ENCODE measurements at places on chromosomes 6 and 20. TPM values are rescaled to one million over a fixed set of nuclear protein-coding genes. Genes with fewer than 3 reads are reported as not detected.

- H3K36me3 ChIP-seq = no peaks in the 10 kb centered on the region
- no peak overlapping the region for H3K27ac ChIP-seq
- H3K4me3 ChIP-seq = no peak overlapping the region
- DNase-seq = no peak
These were observed 70.6 kb upstream of the GRIK2 start for GRCh38 chr6:101322921-101323320.

- no peaks in the 10 kb centered on the region for H3K27me3 ChIP-seq
- H3K36me3 ChIP-seq = no peaks in the 10 kb centered on the region
- no peaks in the 10 kb centered on the region for H3K4me1 ChIP-seq
- no peak overlapping the region for H3K27ac ChIP-seq
- H3K4me3 ChIP-seq = no peak overlapping the region
- DNase-seq = no peak
These were observed 177.8 kb downstream of the EDN1 start for GRCh38 chr6:12467706-12468670.

DNA sequence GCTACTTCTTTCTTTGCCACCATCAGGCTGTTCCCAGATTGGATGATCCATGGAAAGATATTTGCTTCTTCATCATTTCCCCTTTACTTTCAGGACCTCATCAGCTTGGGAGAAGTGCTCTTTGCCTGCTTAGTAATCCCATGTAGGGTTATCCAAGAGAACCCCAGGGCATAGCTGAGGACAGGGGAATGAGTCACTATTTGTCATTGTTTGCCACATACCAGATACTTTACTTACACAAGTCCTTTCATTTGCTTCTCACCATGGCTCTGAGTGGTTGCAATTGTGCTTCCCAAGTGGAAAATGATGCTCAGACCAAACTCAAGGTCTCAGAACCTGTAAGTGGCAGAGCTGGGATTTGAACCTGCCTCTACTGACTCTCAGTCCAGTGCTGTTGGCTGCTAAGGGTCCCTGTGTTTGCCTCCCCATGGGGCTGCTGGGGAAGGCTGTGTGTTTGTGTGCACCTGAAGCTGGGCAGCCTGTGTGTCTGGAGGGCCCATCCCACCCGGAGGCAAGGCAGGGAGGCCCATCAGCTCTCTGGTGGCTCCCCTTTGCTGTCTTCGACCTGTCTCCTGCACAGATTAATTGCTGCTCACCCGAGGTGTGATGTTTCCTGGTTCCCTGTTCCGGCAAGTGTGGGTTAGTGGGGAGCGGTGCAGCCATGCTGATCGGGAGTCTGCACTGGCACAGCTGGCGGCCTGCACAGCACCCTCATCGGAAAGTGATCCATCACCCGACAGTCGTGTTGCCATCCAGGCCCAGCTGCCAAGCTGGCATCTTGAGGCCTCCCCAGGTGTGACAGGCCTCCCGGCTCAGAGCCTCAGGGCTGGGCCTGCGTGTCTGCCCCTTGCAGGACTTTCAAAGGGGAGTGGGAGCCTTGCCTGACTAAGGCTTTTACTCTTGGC is 228.8 kb downstream of the DHX35 start:
- H3K36me3 ChIP-seq = no peaks in the 10 kb centered on the region
- no peak overlapping the region for H3K4me3 ChIP-seq
- H3K4me1 ChIP-seq = no peaks in the 10 kb centered on the region
- no peak overlapping the region for H3K27ac ChIP-seq
- no peaks in the 10 kb centered on the region for H3K27me3 ChIP-seq

GRCh38 chr6:37298958-37299357 is 41.0 kb upstream of the TMEM217 start:
- no peaks in the 10 kb centered on the region for H3K27me3 ChIP-seq
- no peak overlapping the region for H3K27ac ChIP-seq
- peaks cover 67% of the 10 kb centered on the region for H3K36me3 ChIP-seq

- H3K4me1 ChIP-seq = no peaks in the 10 kb centered on the region
- H3K4me3 ChIP-seq = no peak overlapping the region
- no peaks in the 10 kb centered on the region for H3K36me3 ChIP-seq
- H3K27ac ChIP-seq = no peak overlapping the region
- DNase-seq = no peak
- H3K27me3 ChIP-seq = no peaks in the 10 kb centered on the region
These were observed 29.8 kb downstream of the APCDD1L start for GRCh38 chr20:58485393-58485792.

DNA sequence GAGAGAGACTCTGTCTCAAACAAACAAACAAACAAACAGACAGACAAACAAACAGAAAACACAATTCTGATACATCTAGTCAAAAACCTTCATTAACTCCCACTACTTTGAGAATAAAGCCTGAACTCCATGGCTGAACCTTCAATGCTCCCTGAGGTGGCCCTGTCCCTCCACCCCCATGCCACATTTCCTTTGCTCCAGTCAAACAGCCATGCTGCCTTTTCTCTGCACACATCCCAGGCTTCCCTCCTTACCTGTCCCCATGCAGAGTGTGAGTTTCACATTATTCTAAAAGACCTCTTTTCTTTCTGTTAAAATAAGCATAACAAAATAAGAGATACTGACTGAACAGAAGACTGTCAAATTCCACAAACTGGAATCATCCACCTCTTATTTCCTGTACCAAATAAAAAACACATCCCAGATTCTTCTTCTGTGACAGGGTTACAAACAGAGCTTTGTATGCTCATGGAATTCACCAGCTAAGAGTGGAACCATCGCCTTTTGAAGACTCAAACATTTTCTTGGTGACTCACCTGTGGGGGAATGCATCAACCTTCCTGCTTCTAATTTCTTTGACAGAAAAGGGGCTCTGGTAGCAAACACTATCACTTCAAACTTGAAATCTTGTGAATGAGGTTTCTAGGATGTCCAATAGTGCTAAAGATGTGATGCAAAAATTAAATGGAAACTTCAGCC is 71.0 kb upstream of the SLC22A16 start:
- DNase-seq = no peak
- no peak overlapping the region for H3K27ac ChIP-seq
- H3K36me3 ChIP-seq = no peaks in the 10 kb centered on the region
- H3K4me3 ChIP-seq = no peak overlapping the region
- H3K27me3 ChIP-seq = no peaks in the 10 kb centered on the region

DNA sequence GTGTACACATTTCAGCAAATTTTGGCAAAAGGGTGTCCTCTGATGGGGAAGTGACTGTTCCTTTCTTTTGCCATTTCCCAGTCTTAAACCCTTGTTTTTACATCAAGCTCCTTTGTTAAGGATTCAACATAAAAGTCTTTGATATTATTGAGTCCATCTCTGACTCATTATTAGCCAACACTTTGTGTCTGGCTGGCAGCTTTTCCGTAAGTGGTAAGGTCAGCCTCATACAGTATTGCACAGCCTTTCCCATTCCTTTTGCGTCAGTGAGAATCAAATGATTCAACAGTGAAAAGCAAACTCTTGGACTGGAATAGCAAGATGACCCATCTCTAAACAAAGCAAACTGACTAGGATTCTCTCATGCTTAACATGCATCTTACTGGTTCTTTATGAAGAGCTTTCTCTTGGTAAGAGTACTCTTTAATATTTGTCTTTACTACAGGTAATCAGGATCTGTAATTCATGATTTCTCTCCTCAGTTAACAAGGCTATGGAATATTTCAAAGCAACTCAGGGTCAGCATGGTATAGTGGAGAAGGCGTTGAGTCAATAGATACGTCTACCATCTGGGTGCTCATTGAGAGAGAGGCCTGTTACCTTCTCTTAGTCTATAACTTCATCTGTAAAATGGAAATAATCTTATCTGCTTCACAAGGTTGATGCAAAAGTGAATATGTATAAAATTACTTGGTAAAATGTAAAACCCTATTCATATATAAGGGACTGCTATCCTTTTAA is 183.6 kb downstream of the PRL start:
- H3K27me3 ChIP-seq = no peaks in the 10 kb centered on the region
- DNase-seq = no peak
- H3K27ac ChIP-seq = no peak overlapping the region

- H3K27me3 ChIP-seq = no peaks in the 10 kb centered on the region
- H3K36me3 ChIP-seq = no peaks in the 10 kb centered on the region
- no peak for DNase-seq
- H3K4me3 ChIP-seq = no peak overlapping the region
- H3K4me1 ChIP-seq = peaks cover 11% of the 10 kb centered on the region
These were observed 42.3 kb upstream of the NR2E1 start for GRCh38 chr6:108123481-108123929.

- H3K4me1 ChIP-seq = no peaks in the 10 kb centered on the region
- H3K27me3 ChIP-seq = no peaks in the 10 kb centered on the region
- no peak overlapping the region for H3K27ac ChIP-seq
- H3K4me3 ChIP-seq = no peak overlapping the region
- H3K36me3 ChIP-seq = no peaks in the 10 kb centered on the region
These were observed 178.8 kb upstream of the AFDN start for GRCh38 chr6:167647737-167648470.

- no peaks in the 10 kb centered on the region for H3K27me3 ChIP-seq
- H3K36me3 ChIP-seq = no peaks in the 10 kb centered on the region
- no peak for DNase-seq
- no peak overlapping the region for H3K27ac ChIP-seq
- H3K4me3 ChIP-seq = no peak overlapping the region
These were observed 298.7 kb upstream of the TCF21 start for GRCh38 chr6:133590196-133590595.

GRCh38 chr6:152142105-152142504 is 334.6 kb downstream of the ESR1 start:
- peaks cover 97% of the 10 kb centered on the region for H3K36me3 ChIP-seq
- no peaks in the 10 kb centered on the region for H3K4me1 ChIP-seq
- H3K27ac ChIP-seq = no peak overlapping the region

- no peaks in the 10 kb centered on the region for H3K4me1 ChIP-seq
- no peak overlapping the region for H3K4me3 ChIP-seq
These were observed 95.5 kb downstream of the EYA2 start for GRCh38 chr20:46990017-46990595.

DNA sequence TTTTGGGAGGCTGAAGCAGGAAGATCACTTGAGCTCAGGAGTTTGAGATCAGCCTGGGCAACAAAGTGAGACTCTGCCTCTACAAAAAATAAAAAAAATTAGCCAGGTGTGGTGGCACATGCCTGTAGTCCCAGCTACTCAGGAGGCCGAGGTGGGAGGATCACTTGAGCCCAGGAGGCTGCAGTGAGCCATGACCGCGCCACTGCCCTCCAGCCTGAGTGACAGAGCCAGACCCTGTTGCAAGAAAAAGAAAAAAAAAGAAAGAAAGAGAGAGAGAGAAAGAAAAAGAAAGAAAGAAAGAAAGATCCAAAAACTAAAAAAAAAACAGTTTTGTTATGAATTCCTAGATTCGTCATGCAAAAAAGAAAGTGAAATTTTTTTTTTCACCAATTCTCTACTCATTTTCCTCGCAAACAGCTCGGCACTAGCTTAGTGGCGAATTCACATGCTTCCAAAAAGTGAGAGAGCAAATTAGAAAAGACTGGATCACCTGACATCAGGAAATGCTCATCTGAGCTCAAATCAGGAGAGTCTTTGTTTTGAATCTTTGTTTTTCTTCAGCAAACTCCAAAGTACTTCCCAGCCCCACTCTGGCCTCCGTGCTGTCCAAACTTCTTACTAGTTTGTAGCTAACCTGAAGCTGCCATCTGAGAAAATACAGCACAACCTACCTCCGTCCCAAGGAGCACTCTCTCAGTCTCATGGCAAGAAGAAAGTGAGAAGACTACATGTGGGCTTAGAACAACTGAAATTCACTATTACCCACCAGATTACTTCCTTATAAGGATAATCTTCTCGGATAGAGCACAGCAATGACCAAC is 27.0 kb downstream of the IPCEF1 start:
- no peak for DNase-seq
- H3K27ac ChIP-seq = no peak overlapping the region

DNA sequence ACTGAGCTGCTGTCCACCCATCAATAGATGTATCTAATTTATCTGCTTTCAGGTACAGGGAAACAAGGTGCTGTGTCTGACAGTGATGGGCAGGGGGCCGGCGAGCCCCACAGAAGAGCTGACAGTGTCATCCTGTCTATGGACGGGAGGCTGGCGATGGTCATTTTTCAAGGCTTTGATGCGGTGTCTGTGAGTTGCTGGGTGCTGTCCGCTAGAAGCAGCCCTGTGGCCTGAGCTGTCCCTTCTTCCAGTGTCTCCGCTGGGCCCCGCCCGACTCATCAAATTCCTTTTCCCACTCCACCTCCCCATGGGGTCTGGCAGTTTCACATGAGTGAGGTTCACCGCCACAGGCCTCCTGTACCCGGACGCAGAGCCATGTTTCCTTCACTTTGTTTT is 161.4 kb upstream of the PMEPA1 start:
- DNase-seq = no peak
- H3K27me3 ChIP-seq = no peaks in the 10 kb centered on the region
- H3K36me3 ChIP-seq = no peaks in the 10 kb centered on the region
- H3K27ac ChIP-seq = no peak overlapping the region
- no peak overlapping the region for H3K4me3 ChIP-seq

- H3K36me3 ChIP-seq = no peaks in the 10 kb centered on the region
- peaks cover 19% of the 10 kb centered on the region for H3K4me1 ChIP-seq
- H3K4me3 ChIP-seq = no peak overlapping the region
- no peak for DNase-seq
- H3K27me3 ChIP-seq = no peaks in the 10 kb centered on the region
These were observed 31.7 kb downstream of the STX7 start for GRCh38 chr6:132481189-132481588.

DNA sequence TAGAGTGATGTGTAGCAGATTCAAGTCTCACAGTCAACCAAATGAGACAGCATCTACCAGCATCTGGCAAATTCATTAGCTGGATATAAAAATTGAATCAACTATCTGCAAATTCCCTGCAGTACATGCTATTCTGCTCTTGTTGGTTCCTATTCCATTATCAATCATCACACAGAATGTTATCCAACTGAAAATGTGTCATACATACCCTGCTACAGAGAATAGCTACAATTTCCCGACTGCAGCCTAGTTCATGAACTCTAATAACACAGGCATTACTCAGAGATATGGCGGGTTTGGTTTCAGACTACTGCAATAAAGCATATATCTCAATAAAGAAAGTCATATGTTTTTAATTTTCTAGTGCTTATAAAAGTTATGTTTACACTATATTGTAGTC is 78.4 kb downstream of the AHI1 start:
- no peaks in the 10 kb centered on the region for H3K4me1 ChIP-seq
- H3K36me3 ChIP-seq = no peaks in the 10 kb centered on the region
- no peak overlapping the region for H3K4me3 ChIP-seq
- DNase-seq = no peak
- H3K27me3 ChIP-seq = no peaks in the 10 kb centered on the region

Gene NFATC2
- 7.6 TPM for total RNA-seq

Gene LY6G6D
- not detected for total RNA-seq

Gene TEAD3
- 24.1 TPM for total RNA-seq

Gene PLN
- total RNA-seq = 3.8 TPM

Gene CCDC28A
- 20.6 TPM for total RNA-seq

Gene CNKSR3
- 11.6 TPM for total RNA-seq

Gene DLL1
- 11.9 TPM for total RNA-seq

Gene MYBL2
- 1.6 TPM for total RNA-seq

Gene GRIK2
- 0.07 TPM for total RNA-seq

Gene OTOR
- not detected for total RNA-seq

Measured in upper lobe of left lung (tissue), 6 donors.